ENCODE measurements at places on chromosomes 3 and 15.

DNA sequence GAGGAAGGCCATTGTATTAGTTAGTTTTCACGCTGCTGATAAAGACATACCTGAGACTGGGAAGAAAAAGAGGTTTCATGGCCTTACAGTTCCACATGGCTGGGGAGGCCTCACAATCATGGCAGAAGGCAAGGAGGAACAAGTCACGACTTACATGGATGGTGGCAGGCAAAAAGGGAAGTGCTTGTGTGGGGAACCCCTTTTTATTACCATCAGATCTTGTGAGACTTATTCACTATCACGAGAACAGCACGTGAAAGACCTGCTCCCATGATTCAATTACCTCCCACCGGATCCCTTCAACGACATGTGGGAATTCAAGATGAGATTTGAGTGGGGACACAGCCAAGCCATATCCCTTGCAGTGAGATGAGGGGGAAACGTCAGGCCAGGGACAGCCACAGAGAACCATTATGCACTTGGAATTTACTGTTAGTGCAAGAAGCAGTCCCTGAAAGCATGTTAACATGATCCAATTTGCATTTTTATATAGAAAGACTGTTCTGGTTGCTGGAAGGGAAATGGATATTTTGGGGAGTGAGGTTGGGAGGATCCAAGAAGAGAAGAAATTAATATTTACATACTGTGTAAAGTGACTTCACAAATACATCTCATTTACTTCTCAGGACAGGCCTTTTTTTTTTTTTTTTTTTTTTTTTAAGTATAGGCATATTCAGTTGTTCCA lies 87.1 kb downstream of the ARNT2 start:
- no peak for DNase-seq

GRCh38 chr3:153749070-153749610 lies 372.1 kb upstream of the ARHGEF26 start:
- no peak for DNase-seq

DNA sequence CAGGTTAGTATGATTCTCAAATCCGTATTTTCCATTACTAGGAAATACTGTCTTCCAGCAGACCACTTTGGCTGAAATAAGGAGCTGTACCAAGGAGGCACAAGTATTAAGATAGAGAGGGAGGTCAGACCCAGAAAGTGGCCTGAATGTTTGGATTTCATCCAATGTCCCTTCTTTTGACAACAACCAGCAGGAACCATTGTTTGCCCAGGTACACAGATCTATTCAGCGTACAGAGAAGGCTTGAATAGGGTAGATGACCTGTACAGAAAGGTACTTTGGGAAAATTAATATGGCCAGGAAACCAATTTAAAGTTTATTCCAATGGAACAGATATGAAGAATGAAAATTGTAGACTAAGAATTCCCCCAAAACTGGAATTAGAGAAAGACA lies 12.6 kb downstream of the MTHFS start:
- no peak for DNase-seq

DNA sequence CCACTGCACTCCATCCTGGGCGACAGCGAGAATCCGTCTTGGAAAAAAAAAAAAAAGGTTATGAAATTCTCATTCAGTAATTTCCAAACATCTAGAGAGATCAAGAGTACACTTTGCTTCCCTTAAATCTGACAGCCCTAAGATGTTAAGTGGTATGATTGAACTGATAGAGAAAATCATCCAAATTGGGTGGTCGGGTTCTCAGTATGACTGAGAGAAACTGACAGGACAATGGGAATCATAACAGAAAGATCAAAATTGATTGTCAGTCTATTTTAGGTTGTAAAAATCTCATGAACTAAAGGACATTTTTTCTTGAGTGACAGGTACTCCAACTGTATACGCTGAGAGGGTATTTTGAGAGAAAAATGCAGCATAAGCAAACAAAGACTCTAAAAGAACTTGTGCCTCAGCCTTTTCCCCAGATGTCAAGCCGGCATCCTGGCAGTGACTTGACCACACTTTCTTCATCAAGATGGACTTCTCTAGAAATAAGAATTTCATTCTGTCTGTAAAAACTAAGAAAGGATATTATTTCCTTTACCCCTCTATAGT lies 65.8 kb downstream of the MYO5A start:
- no peak for DNase-seq

GRCh38 chr15:100806157-100806556 lies 73.5 kb upstream of the ALDH1A3 start:
- DNase-seq, result no peak

DNA sequence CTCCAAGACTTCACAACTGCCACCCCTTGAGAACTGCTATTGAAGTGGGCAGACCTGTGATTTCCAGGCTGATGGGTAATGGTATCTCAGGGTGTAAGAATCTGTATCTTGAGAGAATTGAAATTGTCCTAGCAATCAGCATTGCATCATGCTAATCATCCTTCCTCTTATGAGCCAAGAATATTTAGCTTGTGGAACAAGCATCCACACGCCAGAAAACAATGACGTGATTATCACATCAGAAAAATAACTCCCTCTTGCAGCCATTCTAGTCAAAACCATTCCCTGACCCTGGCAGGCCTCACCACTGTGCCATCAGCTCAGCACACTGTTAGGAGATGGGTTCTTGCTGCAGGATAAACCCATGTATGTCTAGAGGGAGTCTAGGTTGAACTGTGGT lies 6.7 kb downstream of the BCL2L10 start:
- DNase-seq, result no peak

GRCh38 chr15:25333049-25333448 lies 105.8 kb downstream of the UBE3A start:
- no peak for DNase-seq

DNA sequence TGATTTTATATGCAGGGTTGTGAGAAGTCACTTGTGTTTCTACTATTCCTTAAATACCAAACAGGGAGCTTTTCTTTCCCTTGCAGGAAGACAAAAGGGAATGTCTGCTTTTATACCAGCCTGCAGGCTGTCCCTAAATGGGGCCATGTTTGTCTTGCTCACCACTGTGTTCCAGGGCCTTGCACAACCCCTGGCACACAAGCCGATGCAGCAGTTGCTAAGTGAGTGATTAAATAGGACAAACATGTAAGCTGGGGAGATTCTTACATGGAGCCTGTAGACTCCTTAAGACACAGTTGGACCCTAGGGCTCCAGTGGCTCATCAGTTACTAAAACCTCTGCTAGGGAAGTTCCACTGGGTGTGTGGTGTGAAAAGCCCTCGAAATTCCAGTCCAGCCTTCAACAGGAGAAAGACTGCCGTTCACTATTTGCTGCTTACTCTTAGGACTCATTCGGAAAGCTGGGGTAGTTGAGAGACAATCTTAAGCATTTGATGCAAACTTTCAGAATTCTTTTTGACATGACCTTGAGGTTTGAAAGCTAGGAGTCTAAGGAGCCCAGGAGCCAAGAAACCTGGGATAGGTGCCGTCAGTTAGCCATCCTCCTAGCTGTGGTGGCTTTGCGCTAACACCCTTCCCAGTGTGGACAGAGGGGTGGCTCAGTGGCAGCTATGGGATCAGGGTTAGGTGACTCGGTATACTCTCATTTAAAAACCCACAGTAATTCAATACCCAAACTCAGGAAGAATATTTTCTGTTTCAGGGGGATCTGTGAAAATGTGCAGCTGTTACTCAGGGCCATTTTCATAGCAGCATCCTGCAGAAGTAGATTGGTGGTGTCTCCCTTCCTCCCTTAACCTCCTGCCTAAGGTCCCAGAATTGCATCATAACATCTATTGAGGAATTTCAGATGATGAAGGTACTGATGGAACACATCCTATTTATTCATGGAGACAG lies 39.1 kb downstream of the SYNM start:
- no peak for DNase-seq

GRCh38 chr3:155112661-155113389 lies 32.7 kb downstream of the MME start:
- DNase-seq, result no peak

- DNase-seq, result peak; percentile 28
These were observed 28.9 kb upstream of the KLHL6 start for GRCh38 chr3:183584246-183584913.

DNA sequence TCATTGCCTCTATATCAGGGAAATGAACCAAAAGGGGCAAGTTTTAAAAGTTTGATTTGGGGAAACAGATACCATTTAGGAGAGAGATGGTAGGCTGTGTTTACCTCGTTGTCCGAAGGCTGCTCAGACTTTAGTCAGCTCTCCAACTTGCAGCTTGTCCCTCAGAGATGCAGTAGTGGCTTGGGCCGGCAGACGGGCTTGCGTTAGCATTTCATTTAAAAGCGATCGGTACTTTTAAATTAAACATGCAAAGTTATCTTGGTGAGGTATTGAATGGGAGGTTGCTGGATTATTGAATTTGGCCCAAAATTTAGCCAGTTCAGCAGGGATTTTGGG lies 26.2 kb downstream of the EEFSEC start:
- DNase-seq, result no peak

DNA sequence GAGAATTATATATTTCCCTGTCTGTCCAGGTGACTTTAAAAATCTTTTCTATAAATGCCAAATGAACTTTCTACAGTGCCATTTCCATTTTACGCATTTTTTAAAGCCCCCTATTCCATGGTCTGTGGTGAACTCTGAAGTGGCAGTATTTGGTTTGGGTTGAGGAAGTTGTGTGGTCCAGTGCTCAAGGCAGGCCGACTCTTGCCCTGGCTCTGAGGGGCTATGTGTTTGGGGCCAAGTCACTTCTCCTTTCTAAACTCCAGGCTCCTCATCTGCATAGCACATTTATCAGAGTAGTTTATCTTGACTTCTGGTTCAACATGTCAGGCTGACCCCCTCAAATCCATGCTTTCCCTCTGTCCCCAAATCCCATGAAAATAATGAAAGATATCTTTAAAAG lies 14.1 kb downstream of the TTC21A start:
- DNase-seq, result no peak

GRCh38 chr3:127914584-127914983 lies 448 bp upstream of the KBTBD12 start:
- DNase-seq, result no peak

- no peak for DNase-seq
These were observed 2.0 kb downstream of the PDIA5 start for GRCh38 chr3:123068601-123069381.

- DNase-seq, result no peak
These were observed 111.4 kb downstream of the OPA1 start for GRCh38 chr3:193704431-193704830.

- DNase-seq, result no peak
These were observed 1.8 kb downstream of the SPTSSB start for GRCh38 chr3:161369531-161369930.

- no peak for DNase-seq
These were observed 291.9 kb upstream of the POU1F1 start for GRCh38 chr3:87568331-87568730.

- DNase-seq, result peak; percentile 29
These were observed 24.7 kb upstream of the TM2D3 start for GRCh38 chr15:101676921-101677329.

- peak; percentile 13 for DNase-seq
These were observed 7.4 kb downstream of the ZBTB47 start for GRCh38 chr3:42660898-42661297.

GRCh38 chr15:80609091-80609490 lies 86.0 kb upstream of the ABHD17C start:
- no peak for DNase-seq

- DNase-seq, result no peak
These were observed 1136.1 kb downstream of the OTOL1 start for GRCh38 chr3:162632672-162633071.

GRCh38 chr3:31038086-31038739 lies 143.8 kb upstream of the GADL1 start:
- no peak for DNase-seq

- DNase-seq, result no peak
These were observed 68.9 kb upstream of the TNFSF10 start for GRCh38 chr3:172591876-172592771.

- no peak for DNase-seq
These were observed 36.0 kb downstream of the SHQ1 start for GRCh38 chr3:72812201-72812600.

DNA sequence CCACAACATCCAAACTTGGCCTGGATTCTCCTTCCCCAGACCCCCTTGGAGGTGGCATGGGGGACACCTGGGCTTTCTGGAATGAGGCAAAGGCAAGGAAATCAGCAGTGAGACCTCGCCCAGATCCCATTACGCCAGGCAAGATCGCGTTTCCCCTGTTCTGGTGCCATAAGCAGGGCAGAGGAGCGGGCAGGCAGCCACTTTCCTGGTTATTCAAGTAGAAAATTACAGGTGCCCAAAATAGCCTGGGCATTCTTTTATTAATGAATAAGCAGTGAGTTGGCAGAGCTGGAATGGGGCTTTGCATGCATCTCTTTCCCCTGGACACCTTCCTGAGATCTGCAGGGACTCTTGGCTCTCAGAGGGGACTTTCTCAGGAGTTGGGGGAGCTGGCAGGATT lies 31.5 kb upstream of the FAM107A start:
- DNase-seq, result no peak

DNA sequence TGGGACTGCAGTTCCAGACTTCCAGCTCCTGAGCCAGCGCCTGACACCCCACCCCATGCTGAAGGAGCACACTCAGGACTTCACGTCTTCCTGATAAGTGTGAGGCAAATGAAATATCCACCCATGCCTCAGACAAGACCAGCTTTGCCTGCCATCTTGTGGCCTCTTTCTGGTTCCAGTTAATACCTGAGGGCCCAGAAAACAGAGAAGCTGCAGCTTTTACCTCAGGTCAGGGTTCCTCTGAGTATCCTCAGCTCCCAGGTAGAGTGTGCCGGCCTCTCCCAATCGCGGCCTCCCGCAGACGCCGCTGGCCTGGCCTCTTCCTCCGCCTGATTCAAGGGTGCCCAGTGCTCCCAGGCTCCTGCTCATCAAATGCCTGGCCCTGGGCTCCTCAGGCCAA lies 5.1 kb upstream of the KLHL6 start:
- no peak for DNase-seq

DNA sequence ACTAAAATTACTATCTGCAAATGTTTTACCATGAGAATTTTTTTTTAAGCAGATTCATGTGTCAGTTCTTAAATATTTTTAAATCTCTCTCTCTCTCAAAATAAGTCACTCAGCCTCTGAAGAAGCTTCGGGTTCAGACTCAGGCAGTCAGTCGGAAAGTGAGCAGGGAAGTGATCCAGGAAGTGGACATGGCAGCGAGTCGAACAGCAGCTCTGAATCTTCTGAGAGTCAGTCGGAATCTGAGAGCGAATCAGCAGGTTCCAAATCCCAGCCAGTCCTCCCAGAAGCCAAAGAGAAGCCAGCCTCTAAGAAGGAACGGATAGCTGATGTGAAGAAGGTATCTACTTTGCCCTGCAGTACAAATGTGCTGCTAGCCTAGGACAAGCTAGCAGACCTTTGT lies 24.1 kb downstream of the CHD2 start:
- DNase-seq, result no peak

- DNase-seq, result peak; percentile 35
These were observed 8.1 kb upstream of the CLDN11 start for GRCh38 chr3:170410428-170411029.

DNA sequence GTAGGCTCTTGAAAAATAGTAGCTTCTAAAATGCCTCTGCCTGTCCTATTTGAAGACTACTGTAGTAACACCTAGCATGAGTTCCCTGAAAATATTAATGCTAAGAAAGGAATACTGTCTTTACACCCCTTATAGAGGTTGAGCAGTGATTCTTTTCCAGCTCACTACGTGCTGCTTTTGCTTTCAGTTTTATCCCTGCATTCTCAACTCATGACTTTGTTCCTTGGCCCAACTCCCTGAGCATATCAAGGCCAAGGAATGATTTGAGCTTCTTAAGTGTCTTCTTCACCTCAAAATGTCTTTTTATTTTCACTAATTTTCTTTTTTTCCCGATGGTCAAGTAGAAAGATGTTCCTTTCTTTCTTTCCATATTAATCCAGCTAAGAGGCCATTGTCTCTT lies 16.5 kb upstream of the P2RY13 start:
- peak; percentile 71 for DNase-seq

- DNase-seq, result peak; percentile 64
These were observed at the start of gene LSAMP for GRCh38 chr3:116445311-116445841. Gene LSAMP, minus strand, starts transcription at chr3:116445487.
